ENCODE measurements at places on chromosomes 3 and 15. TPM values are rescaled to one million over a fixed set of nuclear protein-coding genes. Genes with fewer than 3 reads are reported as not detected.

Gene RASL12
- total RNA-seq, result not detected

Gene DAPK2
- total RNA-seq, result 2.4 TPM

Gene HTR3E
- not detected for total RNA-seq

Gene PRSS50
- not detected for total RNA-seq

Gene RYR3
- total RNA-seq, result not detected

Gene CHRFAM7A
- total RNA-seq, result 2.5 TPM

Gene CPLX3
- total RNA-seq, result not detected

Gene GP9
- not detected for total RNA-seq

Gene CLDN18
- not detected for total RNA-seq

Gene CACNA1D
- total RNA-seq, result 0.44 TPM

Gene ALPK3
- 1.1 TPM for total RNA-seq

Gene IQCH
- 5.7 TPM for total RNA-seq
